ENCODE measurements at places on chromosomes 4 and X. TPM values are rescaled to one million over a fixed set of nuclear protein-coding genes. Genes with fewer than 3 reads are reported as not detected.
A peak's percentile ranks its signal among the peaks of the same experiment; 100 is the strongest.

Gene SLITRK4
- total RNA-seq, result 1.6 TPM

Gene PABPC1L2A
- not detected for total RNA-seq

Gene GPRASP1
- total RNA-seq, result 12.4 TPM

Gene TXK
- total RNA-seq, result 1.1 TPM

Gene NLRP2B
- total RNA-seq, result 0.20 TPM

Gene ELOVL6
- 28.4 TPM for total RNA-seq

Gene PPP4R3C
- total RNA-seq, result not detected

Gene ZNF157
- total RNA-seq, result 0.49 TPM

Gene LANCL3
- total RNA-seq, result 0.39 TPM

Gene COX7B2
- total RNA-seq, result not detected

Gene TMPRSS11B
- total RNA-seq, result not detected

DNA sequence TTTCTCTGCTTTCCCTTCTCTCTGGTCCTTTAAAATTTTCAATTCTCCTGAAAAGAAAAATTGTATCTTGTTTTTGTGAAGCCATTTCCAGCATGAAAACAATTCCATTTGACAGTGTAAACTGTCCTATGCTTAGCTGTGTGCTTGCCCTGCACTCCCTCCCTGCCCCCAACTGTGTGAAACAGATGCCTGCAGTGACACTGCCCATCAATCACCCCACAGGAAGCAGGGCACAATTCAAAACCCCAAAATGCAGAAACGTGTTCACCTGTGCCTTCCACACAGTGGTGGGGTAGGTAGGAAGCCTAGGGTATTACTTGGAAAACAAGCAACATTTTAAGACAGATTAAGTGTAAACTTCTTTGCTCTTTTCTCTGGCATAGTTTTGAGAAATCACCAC is 6.2 kb upstream of the FHDC1 start:
- no peak for DNase-seq

GRCh38 chr4:147616849-147617172 is 386 bp upstream of the TMEM184C start:
- DNase-seq, result no peak

- DNase-seq, result no peak
Measured at GRCh38 chr4:99447079-99447478, 11.9 kb upstream of the ADH7 start.

- peak; percentile 47 for DNase-seq
Measured at GRCh38 chrX:11193035-11193469, 81.9 kb downstream of the HCCS start.

GRCh38 chrX:106467422-106467821 is 144.4 kb upstream of the RADX start:
- no peak for DNase-seq

DNA sequence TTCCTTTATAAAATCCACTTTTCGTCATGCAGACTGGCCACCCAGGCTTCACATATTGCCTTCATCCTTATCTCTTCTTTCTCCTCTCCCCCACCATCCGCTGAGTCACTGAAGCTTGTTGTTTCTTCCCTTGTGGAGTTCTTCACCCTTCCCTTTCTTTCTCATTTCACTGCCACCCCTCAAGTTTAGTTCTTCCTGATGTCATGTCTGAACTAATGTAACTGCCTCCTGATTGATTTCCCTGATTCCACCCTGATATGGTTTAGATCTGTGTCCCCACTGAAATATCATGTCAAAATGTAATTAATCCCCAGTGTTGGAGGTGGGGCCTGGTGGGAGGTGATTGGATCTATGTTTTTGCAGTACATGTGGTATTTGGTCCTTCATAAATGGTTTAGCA is 151.4 kb downstream of the CPEB2 start:
- no peak for DNase-seq

- DNase-seq, result peak; percentile 57
Measured at GRCh38 chr4:156677131-156677531, 294.5 kb downstream of the PDGFC start.

GRCh38 chrX:47707031-47707780 is 48.2 kb upstream of the UXT start:
- DNase-seq, result no peak

- DNase-seq, result no peak
Measured at GRCh38 chr4:48654015-48654664, 125.9 kb downstream of the FRYL start.

GRCh38 chr4:38531141-38531727 is 132.8 kb upstream of the KLF3 start:
- DNase-seq, result peak; percentile 51

DNA sequence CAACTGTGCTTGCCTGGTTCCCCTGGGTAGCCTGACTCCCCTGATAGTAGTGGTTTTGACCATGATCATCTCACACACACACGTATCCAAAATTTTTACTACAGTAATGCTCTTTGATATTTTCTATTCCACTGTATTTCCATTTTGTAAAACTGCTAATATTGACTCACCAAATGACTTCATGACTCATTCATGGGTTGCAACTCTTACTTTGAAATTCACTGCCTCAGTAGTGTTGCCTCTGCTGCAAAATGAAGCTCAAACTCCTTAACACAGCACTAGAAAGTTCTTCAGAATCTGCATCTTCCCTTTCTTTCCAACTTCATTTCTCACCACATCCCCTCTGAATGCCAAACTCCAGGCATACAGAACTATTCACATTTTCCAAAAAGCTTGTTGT is 20.3 kb downstream of the QRFPR start:
- DNase-seq, result no peak

- no peak for DNase-seq
Measured at GRCh38 chr4:78362310-78362709, 189.3 kb upstream of the ANXA3 start.

GRCh38 chrX:19627533-19627932 is 112.2 kb upstream of the MAP3K15 start:
- DNase-seq, result no peak

DNA sequence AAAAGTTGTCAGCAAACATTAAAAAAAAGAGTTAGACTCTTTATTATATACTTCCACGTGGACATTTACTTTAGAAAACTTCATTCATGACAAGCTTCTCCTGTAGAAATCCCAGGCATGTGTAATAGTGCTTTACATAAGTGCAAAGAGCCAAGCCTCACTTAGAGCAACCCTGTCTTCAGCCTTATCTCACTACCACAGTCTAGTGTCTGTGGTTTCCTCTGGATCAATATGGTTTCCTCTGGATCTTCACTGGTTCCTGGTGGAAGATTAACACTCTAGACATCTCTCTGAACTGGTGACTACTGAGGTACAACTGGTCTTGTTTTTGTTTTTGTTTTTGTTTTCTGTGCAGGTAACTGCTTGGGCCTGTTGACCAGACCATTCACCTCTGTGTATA is 18.4 kb upstream of the ARMCX5 start:
- no peak for DNase-seq

DNA sequence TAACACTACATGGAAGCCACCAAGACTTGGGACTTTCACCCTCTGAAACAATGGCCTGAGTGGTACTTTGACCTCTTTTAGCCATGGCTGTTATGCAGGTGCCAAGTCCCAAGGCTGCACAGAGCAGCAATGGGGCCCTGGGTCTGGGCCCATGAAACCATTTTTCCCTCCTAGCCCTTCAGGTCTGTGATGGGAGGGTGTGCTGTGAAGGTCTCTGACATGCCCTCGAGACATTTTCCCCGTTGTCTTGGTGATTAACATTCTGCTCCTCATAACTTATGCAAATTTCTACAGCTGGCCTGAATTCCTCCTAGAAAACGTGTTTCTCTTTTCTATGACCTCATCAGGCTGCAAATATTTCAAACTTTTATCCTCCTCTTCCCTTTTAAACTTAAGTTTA is 30.4 kb upstream of the ADGRA3 start:
- no peak for DNase-seq

- DNase-seq, result no peak
Measured at GRCh38 chrX:11887175-11887574, 129.1 kb downstream of the MSL3 start.

DNA sequence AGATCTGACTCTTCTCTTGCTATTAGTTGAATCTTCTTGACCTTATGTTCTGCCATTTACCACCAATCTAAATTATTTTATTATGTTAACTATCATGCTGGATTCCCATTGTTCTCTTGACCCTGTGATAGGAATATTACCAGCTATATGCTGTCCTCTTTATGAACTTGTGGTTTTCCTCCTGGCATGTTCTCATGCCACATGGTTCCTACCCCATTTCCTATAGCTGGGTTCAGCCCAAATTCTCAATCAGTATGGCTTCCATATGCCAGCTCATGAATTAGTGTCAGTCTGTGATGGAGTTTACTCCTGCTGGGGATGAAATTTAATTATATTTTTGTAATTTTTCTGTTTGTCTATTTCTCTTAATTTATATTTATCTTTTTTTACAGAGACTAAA is 430.5 kb downstream of the SMARCA1 start:
- DNase-seq, result no peak

DNA sequence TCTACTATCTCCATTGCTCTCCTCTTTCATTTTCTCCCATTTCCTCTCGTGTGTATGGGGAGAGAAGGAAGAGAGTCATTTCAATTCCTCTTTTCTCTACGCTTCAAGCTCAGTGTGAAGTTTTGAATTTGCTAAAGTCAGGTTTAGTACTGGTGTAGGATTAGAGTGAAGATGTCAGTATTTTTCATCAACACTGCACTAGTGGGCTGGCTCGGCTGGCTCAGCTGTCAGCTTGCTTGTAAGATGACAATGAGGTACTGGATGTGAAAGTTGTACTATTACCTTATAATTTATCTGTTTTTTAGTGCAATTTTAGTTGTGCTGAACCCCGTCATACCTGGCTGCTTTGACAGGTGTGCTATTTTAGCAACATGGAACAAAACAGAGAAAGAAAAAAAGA is 2.1 kb upstream of the SH2D1A start:
- no peak for DNase-seq

DNA sequence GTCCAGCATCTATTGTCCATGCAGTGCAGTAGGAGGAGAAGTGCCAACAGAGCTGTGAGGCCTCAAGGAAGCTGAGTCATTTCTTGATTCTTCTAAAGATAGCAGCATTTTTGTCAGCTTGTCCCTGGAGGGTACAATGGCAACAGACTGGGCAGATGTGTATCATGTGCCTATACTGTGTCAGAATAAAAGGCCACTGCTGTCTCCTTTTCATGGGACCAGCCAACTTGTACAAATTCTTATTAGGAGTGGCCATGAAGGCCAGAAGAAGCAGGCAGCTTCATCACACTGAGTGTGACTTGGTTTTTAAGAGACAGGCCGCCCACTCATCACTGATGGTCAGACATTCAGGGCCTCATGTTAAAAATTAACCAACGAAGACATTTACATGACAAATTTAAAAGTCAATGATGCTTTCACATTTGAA is 185.0 kb upstream of the FAM241A start:
- DNase-seq, result no peak

- no peak for DNase-seq
Measured at GRCh38 chr4:87974856-87975462, 555 bp upstream of the SPP1 start.

- DNase-seq, result peak; percentile 50
Measured at GRCh38 chr4:76634220-76634619, 199.2 kb downstream of the SHROOM3 start.

GRCh38 chrX:1099146-1099770 is 113.2 kb downstream of the CRLF2 start:
- DNase-seq, result no peak

DNA sequence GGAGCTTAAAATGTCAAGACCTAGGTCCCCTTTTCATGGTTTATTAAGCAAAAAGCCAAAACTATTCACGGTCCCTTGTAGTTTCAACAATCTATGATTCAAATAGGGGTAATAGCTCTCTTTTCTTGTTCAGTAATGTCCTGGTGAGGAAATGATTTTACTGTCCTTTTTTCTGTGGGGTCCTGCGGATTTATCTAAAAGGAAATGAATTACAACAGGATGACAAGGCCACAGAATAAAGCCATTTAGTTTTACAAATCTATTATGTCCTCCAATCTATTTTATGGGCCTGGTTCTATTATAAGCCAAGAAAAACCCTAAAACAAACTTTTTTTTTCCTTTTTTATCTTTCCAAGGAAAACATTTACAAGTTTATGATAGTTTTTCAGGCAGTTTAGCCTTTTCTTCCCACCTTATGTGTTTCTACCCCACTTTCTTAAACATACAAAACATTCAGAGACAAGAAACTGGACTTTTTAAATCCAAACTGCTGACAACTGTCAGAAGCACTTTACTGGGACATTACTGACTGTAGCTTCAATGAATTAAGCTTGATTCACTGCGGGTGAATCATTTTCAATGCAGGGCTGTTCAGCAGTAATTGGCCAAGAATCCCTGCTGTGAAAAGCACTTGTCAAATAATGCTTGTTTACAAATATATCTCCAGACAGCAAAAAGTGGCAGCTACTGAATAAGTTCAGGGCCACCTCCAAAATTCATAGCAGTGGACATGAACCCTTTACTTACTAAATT is 4.3 kb downstream of the EPHA5 start:
- DNase-seq, result no peak

- no peak for DNase-seq
Measured at GRCh38 chr4:109276482-109277095, 25.9 kb downstream of the COL25A1 start.

DNA sequence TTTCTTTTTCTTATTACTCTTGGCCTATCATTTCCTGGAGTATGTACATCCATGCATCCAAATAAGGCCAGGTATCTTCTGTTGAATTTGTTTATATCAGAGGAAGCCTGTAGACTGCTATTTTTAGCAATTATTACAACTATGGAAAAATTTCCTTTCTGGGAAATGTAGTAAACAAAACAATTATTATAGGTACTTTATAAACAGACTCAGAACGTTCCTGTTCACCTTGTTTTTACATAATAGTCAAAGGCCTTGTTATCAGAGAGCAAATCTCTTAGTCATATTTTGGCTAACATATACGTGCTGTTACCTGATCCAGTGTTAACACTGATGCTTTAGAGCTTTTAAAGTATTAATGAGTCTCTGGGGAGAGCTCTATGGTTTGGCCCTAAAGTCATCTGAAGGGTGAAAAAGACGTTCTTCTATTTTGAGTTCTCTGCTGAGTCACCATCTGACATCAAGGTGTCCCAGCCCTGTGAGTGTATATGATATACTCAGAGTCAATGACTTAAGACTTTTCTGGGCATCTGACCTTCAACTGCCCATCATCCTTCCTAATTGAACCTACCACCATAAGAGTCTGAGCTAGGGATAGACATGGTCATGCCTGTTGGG is 7.3 kb downstream of the SPARCL1 start:
- DNase-seq, result no peak

GRCh38 chrX:45850775-45851433 is 650.2 kb upstream of the DIPK2B start:
- no peak for DNase-seq

Measured in skin of body (tissue), 3 donors.